ENCODE measurements at places on chromosomes 2 and 18. TPM values are rescaled to one million over a fixed set of nuclear protein-coding genes. Genes with fewer than 3 reads are reported as not detected.

Gene TBR1
- polyA plus RNA-seq: not detected

DNA sequence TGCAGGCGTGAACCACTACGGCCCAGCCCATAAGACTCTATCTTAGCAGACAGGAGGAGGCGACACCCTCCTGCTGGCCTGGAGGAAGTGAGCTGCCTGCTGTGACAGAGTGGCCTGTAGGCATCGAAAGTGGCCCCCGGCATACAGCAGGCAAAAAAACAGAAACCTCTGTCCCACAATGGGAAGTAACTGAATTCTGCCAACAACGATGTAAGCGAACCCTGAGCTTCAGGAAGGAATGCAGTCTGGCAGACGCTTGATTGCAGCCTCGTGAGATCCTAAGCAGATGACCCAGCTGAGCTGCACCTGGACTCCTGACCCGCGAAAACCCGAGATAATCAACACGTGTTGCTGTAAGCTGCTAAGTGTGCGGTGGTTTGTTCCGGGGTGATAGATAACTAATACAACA is 13.6 kb downstream of the MRO start:
- peaks cover 3% of the 10 kb centered on the region for H3K4me1 ChIP-seq
- peak overlapping the region; percentile 2 for H3K27ac ChIP-seq
- no peaks in the 10 kb centered on the region for H3K27me3 ChIP-seq
- DNase-seq: no peak
- H3K36me3 ChIP-seq: no peaks in the 10 kb centered on the region

DNA sequence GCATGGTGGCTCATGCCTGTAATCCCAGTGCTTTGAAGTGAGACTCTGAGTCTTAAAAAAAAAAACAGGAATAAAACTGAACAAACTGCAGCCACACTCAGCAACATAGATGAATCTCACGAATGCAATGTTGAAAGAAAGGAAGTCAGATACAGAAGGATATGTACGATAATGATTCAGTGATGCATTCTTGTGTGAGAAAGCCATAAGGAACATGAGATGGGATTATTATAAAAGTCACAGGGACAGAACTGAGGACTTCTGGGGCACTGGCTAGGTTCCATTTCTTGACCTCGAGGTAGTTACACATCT is 56.9 kb upstream of the SMAD2 start:
- H3K36me3 ChIP-seq: no peaks in the 10 kb centered on the region
- no peak overlapping the region for H3K4me3 ChIP-seq
- DNase-seq: no peak
- no peak overlapping the region for H3K27ac ChIP-seq
- H3K27me3 ChIP-seq: no peaks in the 10 kb centered on the region

GRCh38 chr2:16755442-16755841 is 89.8 kb upstream of the CYRIA start:
- H3K4me3 ChIP-seq: no peak overlapping the region
- no peaks in the 10 kb centered on the region for H3K4me1 ChIP-seq
- DNase-seq: no peak
